ENCODE measurements at places on chromosomes 1 and 21.

DNA sequence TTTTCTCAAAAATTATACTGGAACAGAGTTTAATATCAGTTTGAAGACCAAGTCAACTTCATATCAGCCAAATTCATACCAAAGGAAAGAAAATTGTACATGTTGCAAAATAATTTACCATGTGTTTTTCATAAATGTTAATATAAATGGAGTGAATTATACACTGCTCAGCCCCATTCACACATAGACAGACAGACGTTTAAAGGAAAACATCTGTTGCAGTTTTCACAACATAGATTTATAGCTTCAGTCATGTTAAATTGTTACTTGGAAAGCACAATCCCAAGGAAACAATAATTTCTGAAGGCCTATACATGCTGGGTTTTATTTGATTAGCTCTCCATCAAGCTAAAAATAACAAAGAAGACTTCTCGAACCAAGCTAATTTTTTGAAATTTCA, 27.8 kb upstream of the HYI start:
- no peak for DNase-seq

DNA sequence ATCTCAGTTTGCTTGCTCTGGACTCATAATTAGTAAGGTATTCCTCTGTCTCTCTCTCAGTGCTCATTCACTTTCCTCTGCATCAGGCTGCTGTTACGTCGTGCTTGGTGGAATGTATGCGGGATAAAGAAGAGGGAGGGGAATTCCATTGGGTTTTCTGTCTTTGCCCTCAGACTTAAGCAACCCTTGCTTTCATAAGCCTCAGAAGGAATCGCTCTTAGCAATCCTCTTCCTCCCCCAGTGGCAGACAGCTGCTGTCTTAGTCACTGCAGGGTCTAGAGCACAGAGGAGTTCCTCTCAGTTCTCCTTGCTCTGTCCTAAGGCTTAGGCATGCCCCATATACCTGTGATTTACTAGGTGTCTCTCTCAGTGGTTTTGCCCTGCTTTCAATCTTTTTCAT, 19.1 kb upstream of the NTMT2 start:
- DNase-seq: no peak

DNA sequence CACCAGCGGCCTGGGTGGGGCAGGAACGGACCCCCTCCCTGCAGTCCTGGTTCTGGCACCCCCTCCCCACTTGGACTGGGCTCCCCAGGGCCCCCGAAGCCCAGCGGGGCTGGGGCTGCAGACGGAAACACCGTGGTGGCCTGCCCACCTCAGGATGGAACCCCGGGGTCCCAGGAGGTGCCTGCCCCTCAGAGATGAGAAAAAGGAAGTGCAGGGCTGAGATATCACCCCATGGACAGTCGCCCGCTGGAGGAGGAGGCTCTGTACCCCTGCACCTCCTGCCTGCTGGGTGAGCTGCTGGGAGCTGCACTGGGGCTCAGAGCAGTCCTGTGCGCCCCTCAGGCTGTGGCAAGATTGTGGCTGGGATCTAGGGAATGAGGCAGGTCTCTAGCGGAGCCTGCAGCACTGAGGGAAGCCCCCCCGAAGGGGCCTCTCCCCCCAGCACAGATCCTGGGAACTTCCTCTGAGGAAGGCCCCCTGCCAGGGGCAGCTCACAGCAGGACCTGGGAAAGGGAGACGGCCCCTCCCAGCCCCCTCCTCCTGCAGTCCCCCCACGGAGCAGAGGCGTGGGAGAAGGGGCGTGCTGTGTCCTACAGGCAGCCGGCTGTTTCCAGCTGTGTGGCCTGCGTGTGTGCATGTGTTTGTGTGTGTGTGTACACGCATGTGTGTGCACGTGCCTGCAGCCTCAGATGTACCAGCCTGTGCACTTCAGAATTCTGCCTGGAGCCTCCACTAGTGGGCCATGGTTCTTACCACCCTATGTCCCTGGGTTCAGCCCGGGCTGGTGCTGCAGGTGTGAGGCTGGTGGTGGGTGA, 6.9 kb downstream of the AGRN start:
- DNase-seq: no peak

DNA sequence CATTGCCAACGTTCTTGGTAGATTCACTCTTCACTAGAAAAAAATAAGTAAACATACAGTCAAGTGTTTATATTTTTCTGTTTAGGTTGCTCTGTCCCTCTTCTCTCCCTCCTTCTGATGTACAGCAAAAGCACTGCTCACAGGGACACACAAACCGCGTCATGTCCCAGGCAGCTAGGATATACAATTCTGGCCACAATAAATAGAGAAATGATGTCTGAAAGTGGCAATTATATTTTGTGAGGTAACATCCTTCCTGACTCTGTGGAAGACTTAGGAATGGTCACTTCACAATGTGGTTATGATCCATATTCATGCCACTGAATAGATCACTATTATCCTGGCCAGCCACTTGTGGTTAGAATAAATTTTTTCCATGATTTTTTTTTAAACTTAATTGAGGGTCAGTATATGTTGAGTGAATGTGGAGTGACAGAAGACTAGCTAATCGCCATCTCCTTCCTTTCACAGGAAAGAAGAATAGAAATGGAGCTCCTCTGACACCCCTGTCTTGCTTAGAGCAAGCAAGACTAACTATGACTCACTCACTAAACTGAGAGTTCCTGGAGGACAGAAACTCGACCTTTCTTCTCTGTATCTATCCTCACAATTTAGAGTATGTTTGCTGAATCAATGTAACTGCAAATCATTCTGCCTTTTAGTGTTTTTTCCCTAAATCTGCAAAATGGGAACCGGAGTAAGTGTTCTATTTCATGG, 54.0 kb downstream of the ZNHIT6 start:
- DNase-seq: no peak

Measured in NCI-H1436 treated with DMSO at 0.1 percent for 48 hours (cell line).